ENCODE measurements at places on chromosomes 1 and 21.

DNA sequence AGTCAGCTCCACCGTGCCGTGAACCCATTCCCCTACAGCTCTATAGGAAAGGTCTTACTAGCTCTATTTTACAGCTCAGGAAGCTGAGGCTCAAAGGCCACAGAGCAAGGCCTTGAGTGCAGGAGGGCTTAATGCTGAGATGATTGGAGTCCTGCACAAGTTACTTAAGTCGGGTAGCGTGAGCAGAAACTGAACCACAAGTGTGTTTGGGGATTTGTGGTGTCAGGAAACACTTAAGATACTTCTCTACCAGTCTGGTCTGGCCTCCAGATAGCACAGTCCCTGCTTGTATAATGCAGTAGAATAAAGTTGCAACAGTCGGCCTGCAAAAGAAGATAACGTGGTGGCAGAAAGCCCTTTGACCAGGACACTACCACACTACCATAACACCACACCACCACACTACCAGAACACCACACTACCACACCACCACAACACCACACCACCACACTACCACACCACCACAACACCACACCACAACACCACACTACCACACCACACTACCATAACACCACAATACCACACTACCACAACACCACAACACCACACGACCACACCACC lies 118.1 kb downstream of the SPSB1 start:
- no peak for DNase-seq

DNA sequence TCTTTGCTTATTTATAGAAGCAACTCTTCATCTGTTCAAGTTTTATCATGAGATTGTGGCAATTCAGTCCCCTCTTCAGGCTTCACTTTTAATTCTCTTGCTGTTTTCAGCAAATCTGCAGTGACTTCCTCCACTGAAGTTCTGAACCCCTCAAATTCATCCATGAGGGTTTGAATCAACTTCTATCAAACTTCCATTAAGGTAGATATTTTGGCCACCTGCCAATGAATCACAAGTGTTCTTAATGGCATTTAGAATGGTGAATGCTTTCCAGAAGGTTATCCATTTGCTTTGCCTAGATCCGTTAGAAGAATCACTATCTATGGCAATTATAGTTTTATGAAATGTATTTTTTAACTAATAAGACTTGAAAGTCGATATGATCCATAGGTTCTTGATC lies 946.7 kb upstream of the B3GALT2 start:
- DNase-seq = no peak

DNA sequence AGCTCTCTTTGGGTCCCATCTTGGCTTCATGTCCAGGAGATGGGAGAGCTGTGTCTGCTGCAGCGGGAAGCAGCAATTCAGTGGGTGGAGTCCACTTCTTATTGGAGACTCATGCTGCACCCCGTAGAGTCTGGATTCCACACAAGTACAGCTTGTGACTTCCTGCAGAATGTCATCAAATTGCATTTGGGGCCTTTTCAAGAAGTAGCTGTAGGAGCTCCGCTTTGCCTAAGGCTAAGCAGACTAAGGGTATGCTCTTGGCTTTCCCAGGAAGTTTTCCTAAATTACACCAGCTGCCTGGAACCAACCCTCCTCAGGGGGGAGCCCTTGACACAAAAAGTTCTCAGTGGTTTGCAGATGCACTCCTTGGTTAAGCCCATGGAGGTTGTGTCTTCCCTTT lies 5.7 kb upstream of the MOB3C start:
- DNase-seq = no peak

DNA sequence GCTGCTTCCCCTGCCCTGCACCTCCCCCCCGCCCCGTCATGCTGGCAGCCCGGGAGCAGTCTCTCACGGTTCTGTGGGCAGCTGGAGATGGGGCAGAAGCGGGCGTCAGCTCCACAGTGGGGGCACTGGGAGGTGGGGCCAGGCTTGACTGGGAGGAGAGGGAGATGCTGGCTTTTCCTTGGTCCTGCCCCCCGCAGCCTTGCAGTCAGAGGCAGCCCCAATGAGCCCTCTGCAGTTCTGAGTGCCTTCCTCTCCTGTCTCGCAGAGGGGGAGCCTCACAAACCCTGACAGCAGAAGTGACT lies 21.7 kb downstream of the ARHGEF10L start:
- no peak for DNase-seq

DNA sequence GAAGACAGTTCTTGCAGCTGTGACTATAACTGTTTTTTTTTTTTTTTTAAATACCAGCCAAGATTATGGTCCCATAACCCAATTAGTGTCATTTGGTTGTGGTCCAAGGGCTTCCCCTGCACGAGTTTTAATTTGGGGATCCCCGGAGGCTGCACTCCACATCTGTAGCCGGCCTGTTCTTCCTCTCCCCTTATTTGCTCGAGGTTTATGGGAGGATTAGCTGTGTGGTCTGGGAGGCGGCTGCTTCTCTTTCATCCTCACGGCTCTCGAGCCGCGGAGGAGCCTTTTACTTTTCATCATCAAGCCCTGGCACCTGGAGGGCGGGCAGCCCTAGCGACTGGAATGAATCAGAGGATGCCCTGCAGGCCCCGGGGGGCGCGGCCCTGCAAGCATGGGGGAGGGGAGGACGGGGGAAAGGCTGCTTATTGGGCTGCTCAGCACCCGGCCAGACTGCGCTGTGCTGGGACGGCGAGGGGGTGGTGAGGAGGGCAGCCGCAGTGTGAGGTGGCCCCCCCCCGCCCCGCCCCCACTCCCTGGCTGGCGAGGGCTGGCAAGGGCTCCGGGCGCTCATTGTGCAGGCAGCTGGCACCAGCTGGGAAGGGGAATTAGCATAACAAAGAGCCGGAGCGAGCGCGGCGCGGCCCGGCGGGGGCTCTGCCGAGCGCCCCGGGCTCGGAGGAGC lies 18.5 kb downstream of the SERTAD4 start:
- DNase-seq = no peak

- DNase-seq = no peak
Observed at GRCh38 chr1:233828480-233828879, 76.0 kb upstream of the SLC35F3 start.

DNA sequence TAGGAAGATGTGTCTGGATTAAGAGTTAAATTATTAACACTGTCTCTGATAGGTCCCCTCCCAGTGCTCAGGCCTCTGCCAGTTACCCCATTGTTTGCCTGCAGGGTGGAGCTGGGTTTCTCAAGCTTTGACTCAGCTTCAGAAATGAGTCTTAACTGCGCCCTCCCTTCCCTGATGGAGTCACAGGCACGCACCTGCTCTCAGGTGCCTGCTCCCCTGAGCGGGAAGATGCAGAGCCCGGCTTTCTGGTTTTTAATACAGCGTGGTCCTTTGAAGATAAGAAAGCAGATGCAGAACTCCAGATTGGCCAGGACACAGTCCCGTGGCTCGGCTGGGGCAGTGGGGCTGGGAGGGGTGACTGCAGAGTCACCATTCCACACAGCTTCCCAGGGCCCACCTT lies 3.2 kb upstream of the SPRR4 start:
- DNase-seq = no peak

- DNase-seq = peak; percentile 7
Observed at GRCh38 chr21:35840197-35840799, 220.0 kb downstream of the SETD4 start.

DNA sequence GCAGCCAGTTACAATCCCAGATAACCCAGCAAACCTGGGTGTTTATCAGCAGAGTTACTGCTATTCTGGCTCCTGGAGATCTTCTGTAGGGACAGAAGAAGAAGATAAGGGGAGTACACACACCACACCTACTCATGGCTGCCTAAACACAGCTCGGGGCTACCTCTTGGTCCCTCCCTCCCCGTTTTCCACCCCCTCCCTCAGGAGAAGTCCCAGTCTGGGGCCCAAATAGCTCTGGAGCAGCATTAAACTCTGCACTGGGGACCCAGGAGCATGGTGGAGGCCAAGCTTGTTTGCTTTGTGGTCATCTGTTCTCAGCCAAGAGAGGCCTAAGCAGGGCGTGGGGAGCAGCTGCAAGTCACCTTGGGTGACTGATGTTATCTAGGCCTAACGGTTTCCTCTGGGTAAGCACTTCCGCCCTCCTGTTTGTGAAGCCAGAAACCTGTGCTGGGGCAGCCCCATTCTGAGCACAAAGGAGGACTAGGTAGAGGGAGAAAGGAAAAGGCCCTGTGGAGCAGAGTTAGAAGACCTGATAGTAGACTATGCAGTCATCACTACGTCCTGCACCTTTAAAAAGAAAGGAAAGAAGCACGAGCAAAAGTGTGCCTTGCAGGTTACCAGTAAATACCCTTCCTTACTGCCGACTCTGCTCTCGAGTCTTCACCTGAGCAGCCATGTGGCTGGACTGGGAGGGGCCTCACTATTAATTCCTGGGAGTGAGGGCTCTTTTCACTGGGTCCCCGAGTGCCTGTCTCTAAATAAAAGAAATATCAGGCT lies 2.0 kb upstream of the RCSD1 start:
- peak; percentile 63 for DNase-seq

DNA sequence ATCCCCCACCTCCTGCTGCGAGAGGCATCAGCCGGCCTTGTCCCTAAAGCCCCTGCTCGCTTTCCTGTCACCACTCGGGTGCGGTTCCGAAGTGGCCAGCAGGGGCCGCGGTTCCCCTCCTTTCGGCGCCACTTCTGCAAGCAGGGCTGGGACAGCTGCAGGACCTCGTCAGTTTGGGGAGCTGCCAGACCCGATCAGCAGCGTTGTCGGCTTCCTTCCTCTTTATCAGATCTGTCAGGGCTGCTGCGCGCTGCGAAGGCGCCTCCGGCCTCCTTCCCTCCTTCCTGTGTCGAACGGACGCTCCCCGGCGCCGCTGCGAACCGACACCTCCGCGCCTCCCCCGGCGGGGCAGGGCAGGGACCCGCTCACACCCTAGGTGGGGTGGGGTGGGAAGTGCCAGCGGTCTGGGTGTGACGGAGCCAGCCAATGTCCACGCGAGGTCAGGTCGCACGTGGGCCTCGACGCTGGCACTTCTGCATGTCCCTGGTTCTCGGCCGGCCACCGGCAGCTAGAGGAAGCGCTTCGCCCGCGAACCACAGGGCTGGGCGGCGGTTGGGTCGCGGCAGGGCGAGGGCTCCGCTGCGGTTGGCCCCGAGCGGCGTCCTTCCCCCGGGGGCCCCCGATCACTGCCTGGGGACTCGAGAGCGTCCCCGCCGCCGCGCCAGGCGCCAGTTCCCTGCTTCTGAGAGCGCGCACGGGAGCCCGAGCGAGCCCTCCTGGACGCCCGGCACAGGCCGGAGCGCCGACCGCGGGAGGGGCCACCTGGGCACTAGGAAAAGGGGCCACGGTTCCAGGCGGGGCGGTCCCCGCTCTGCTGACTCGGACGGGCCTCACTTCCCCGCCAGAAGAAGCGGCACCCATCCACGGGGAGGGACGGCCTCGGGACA lies 81.8 kb downstream of the RUNX3 start:
- DNase-seq = peak; percentile 82

DNA sequence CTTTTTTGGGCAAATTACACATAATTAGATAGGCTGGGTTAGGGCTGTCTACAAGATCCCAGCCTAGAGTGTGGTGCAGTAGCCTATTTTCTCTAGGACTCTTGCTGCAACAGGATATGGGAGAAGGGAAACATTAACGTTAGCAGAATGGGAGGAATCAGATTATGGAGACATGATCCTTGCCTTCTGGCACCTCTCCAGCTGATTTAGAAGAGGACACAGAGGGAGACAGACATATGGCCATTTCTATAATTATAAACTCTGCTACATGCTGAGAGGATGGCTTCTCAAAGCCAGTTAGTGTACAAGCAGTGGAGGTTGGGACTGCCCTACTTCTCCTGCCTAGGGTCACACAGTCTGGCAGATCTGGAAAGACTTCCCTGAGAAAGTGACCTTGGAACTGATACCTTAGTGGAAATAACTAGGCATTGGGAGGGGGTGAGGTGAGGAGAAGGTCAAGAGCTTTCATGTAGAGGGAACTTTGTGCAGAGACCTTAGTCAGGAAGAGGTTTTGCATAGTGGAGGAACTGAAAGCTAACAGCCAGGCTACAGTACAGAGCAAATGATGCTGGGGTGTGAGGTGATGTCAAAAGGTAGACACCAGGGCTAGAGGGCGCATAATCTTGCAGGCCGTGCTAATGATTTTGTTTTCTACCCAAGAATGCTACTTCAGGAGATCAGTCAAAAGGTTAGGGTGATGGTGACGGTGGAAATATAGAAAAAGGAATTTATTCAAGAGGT lies 1.2 kb upstream of the CD1D start:
- DNase-seq = no peak

GRCh38 chr1:199353906-199354305 lies 673.6 kb upstream of the NR5A2 start:
- DNase-seq = no peak

- no peak for DNase-seq
Observed at GRCh38 chr1:200075938-200076546, 48.5 kb downstream of the NR5A2 start.

DNA sequence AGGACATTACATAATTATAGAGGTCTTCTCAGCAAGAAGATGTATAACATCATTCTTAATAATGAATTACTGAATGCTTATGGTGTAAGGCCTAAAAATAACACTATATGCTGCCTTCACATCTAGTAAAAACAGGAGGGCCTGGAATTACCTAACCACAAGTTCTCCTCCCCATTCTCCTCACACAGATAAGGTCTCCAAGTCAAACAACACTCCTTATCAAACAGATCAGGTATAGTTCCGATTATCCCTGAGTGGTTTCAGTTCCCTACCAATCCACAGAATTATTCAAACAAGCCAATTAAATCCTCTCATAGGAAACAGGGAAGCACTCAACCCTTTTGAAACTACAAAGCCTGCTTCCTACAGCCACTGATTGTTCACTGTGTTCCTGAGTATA lies 4.0 kb upstream of the AGBL4 start:
- no peak for DNase-seq

GRCh38 chr1:102097451-102097850 lies 100.7 kb upstream of the OLFM3 start:
- DNase-seq = no peak

- DNase-seq = no peak
Observed at GRCh38 chr1:225415307-225415706, 12.5 kb downstream of the LBR start.

DNA sequence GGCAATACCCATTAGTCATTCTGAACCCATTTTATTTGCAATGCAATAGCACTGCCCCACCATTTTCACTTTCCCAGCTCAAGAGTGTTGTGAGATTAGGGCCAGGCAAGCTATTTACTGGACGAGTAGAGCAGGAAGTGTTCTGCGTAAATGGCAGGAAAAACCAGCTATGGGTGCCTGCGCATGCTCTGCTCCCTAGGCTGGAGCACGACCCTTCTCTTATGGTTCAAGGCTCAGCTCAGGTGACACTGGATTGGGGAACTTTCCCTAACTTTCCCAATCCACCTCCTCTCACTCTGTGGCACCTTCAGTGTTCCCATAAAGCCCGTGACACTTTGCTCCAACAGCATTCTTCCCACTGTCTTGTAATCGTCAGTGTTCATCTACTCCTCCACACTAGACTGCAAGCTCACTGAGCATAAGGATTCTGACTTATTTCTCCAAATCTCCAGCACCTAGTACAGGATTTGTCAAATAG lies 3.6 kb upstream of the MAN1A2 start:
- DNase-seq = no peak

DNA sequence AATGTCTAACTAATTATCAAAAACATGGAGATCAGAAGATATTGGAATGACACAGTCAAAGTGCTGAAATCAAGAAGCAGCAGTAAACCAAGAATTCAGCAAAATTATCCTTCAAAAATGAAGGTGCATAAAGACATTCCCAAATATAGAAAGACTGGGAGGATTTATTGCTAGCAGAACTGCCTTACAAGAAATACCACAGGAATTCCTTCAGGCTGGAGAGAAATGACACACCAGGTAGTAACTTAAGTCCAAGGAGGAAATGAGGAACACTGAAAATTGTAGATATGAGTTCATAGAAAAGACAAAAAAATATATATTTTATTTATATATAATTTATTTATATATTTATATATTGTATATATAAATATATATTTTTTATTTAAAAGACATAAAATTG lies 217.2 kb downstream of the RPS6KC1 start:
- DNase-seq = no peak

GRCh38 chr21:31446226-31446855 lies 102.3 kb upstream of the TIAM1 start:
- no peak for DNase-seq

Measured in activated T-helper 9 cell treated with anti-CD3 and anti-CD28 coated beads, Interleukin-2, amount 50 U/mL, for 16 hours (primary cell).